ENCODE measurements at places on chromosomes 12 and 14. TPM values are rescaled to one million over a fixed set of nuclear protein-coding genes. Genes with fewer than 3 reads are reported as not detected.

GRCh38 chr14:73810478-73811163 lies 41.0 kb upstream of the PTGR2 start:
- H3K27ac ChIP-seq, result no peak overlapping the region
- H3K36me3 ChIP-seq, result no peaks in the 10 kb centered on the region

LRRC43 gene
- total RNA-seq, result 1.8 TPM

AGAP2 gene
- total RNA-seq, result 4.8 TPM

TCL1A gene
- 0.71 TPM for total RNA-seq

FLRT2 gene
- total RNA-seq, result 10.3 TPM

ARHGAP9 gene
- total RNA-seq, result 3.4 TPM

DNA sequence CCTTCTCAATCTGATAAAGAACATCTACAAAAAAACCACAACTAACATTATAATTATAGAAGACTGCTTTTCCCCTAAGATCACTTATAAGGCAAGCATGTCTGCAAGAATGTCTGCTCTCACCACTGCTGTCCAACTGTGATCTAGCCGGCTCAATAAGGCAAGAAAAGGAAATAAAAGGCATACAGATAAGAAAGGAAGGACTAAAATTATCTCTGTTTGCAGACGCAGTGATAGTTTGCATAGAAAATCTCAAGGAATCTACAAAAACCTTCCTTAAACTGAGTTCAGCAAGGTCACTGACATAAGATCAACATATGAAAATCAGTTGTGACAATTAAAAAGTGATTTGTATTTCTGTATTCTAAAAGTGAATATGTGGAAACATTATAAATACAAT lies 138.0 kb upstream of the EGLN3 start:
- H3K4me3 ChIP-seq, result no peak overlapping the region
- H3K36me3 ChIP-seq, result no peaks in the 10 kb centered on the region
- no peaks in the 10 kb centered on the region for H3K27me3 ChIP-seq

DNA sequence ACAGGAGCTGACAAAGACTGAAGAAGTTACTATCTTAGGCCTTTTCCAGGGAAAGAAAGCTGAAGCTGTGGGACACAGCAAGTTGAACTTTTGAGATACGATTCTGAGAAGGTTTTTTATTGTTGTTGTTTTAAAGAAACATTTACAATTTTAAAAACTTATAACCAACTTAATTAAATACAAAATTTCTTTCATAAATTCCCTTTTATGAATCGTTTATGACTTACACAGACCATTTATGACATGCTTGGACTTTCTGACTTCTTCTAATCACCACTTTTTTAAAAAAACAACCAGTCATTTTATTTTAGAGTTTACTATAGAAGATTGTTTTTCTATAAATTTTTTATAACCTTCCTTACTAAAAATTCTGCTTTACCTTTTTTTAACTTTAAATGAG lies 68.7 kb downstream of the DHRS2 start:
- no peak overlapping the region for H3K27ac ChIP-seq
- no peaks in the 10 kb centered on the region for H3K27me3 ChIP-seq
- no peak for DNase-seq
- H3K4me3 ChIP-seq, result no peak overlapping the region
- no peaks in the 10 kb centered on the region for H3K36me3 ChIP-seq

STYK1 gene
- total RNA-seq, result 0.12 TPM

DNA sequence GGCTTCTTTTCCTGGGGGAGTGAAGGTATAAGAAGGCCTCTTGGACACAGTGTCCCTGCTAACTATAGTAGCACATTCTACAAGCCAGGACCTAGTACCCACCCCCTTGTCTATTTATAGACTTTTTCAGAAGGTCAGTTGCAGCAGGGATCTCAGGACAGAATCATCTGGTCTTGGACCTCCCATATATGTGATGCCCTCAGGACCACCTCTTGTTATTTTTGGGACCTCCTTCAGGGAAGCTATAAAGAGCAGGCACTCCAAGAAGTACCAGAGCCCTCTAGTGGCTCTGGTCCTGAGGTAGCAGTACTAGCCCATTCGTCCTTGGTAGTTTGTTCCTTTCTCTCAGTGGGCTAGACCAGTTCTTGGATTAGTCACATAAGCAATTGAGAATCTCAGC lies 4.3 kb downstream of the COQ10A start:
- no peak overlapping the region for H3K4me3 ChIP-seq
- H3K27me3 ChIP-seq, result no peaks in the 10 kb centered on the region
- H3K36me3 ChIP-seq, result peaks cover 47% of the 10 kb centered on the region
- DNase-seq, result no peak
- peak overlapping the region; percentile 94 for H3K27ac ChIP-seq

- H3K36me3 ChIP-seq, result no peaks in the 10 kb centered on the region
- no peak for DNase-seq
- H3K27me3 ChIP-seq, result no peaks in the 10 kb centered on the region
Measured at GRCh38 chr14:91737619-91738018, 5.7 kb upstream of the CATSPERB start.

DNA sequence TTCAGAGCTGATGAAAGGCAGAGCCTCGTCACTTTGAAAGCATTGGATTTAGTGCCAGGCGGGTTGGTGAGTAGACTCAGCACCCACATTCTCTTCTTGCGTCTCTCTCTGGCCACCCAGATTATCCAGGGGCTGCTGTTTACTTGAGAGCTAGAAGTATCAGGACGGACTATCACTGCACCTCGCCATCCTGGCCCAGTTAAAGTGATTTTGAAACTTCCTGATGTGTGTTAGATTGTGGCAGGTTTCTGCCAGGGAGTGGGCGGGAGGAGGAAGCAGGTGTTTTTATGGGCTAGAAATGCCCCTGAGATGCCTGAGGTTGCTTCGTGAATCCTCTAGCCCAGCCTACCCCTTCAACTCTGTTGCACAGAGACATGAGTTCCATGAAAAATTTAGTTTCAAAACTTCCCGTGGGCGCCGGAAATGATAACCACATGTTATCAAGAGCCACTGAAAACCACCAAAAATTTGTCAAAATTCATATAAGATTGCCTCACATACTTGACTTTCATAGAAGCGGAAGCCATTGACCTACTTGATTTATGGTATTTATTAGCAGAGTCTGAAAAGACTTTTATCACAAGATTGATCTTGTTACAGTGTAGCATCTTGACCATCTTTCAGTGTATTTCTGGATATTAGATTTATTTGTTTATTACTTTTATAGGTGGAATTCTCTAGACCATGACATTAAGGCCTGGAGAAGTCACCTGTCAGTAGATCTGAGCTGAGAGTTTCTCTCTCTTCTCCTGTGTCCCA lies 466.0 kb downstream of the RAD51B start:
- peaks cover 14% of the 10 kb centered on the region for H3K4me1 ChIP-seq
- peak overlapping the region; percentile 41 for H3K27ac ChIP-seq
- no peaks in the 10 kb centered on the region for H3K36me3 ChIP-seq
- DNase-seq, result no peak
- H3K4me3 ChIP-seq, result no peak overlapping the region
- no peaks in the 10 kb centered on the region for H3K27me3 ChIP-seq

DNA sequence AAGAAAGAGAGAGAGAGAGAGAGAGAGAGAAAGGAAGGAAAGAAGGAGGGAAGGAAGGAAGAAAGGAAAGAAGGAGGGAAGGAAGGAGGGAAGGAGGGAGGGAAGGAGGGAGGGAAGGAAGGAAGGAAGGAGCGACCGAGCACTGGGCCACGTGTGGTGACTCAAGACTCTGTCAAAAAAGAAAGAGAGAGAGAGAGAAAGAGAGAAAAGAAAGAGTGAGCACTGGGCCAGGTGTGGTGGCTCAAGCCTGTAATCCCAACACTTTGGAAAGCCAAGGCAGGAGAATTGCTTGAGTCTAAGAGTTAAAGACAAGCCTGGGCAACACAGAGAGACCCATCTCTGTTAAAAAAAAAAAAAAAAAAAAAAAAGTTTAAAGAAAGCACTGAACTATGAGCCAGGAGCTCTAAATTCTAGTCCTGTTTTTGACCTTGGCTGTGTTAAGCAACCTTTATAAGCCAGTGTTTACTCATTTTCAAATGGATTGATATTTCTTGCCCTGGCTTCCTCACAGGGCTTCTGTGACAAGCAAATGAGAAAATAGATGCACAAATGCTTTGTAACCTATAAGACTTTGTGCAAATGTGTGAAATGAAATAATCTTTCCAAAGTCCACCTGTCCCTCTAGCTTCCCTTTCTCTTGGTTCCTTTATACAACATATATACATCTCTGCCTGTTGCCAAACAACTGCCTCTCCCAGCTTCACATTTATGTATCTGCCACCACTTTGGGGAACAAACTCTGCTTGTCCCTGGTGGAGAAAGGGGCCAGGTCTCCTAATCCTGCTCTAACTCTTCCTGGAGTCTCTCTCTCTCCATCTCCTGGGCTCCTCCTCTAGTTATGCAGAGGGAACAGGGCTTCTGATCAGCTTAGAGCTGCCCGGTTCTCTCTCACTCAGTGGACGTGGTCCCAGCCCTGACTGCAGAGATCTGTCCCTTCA lies 16.1 kb upstream of the PLEKHG6 start:
- no peaks in the 10 kb centered on the region for H3K36me3 ChIP-seq
- H3K4me3 ChIP-seq, result no peak overlapping the region
- peak overlapping the region; percentile 14 for H3K27ac ChIP-seq
- H3K4me1 ChIP-seq, result no peaks in the 10 kb centered on the region
- no peaks in the 10 kb centered on the region for H3K27me3 ChIP-seq

DNA sequence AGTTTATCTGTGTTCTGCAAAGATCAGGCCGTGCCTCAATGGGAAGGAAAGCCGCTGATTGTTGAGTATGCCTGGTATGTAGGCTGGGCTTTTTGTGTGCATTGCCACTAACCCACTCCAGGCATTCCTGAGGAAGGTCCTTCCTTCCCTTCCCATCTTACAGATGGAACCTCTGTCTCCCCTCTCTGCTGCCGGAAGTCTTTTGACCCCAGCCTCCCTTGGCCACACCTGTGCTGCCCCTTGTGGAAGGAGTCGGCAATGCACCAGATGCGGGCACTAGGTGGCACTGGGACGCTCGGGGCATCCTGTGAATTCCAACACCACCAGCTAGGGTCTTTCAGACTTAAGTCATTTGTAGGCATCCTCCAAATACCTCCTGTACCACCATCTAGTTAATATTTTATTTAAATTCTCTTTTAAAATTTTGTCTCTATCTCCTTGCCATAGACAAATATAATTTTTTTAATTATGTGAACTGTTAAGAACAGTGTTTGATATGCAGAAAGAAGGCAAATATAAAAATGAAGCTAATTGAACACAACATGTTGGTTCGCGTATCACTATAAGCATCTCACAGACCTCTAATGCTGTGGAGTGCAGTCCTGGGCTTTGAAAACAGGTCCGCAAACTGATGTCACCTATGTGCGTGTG lies 99.6 kb downstream of the RIN3 start:
- no peaks in the 10 kb centered on the region for H3K4me1 ChIP-seq
- H3K36me3 ChIP-seq, result no peaks in the 10 kb centered on the region
- H3K27ac ChIP-seq, result no peak overlapping the region

DNA sequence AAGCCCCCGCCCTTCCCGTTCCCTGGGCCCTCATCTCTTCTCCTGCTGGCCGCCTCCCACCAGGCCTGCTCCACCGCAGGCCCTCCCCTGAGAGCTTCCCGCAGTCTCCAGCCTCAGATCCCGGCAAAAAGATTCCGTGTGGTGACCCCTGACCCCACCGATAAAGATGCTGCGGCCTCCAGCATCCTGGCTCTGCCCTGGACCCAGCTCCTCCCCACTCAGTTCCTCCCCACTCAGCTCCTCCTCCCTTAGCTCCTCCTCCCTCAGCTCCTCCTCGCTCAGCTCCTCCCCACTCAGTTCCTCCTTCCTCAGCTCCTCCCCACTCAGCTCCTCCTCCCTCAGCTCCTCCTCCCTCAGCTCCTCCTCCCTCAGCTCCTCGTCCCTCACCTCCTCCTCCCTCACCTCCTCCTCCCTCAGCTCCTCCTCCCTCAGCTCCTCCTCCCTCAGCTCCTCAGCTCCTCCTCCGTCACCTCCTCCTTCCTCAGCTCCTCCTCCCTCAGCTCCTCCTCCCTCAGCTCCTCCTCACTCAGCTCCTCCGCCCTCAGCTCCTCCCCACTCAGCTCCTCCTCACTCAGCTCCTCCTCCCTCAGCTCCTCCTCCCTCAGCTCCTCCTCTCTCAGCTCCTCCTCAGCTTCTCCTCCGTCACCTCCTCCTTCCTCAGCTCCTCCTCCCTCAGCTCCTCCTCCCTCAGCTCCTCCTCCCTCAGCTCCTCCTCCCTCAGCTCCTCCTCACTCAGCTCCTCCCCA lies 17.0 kb downstream of the NOC4L start:
- DNase-seq, result no peak
- H3K4me1 ChIP-seq, result no peaks in the 10 kb centered on the region
- no peaks in the 10 kb centered on the region for H3K27me3 ChIP-seq
- H3K36me3 ChIP-seq, result peaks cover 8% of the 10 kb centered on the region
- no peak overlapping the region for H3K27ac ChIP-seq

DNA sequence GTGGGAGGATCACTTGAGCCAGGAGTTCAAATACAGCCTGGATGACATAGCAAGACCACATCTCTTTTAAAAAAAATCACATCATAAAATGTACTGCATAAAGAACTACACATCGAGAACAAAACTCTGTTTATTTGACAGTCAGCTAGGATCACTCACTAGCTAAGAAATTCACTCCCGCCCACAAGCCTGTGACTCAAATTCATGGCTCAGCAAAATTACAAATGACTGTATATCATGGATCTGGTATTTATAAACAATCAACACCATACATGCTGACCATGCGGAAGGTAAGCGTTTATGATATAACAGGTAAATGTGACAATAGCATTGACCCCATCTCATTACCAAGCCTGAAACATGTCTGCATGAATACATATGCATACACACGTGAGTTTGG lies 206.5 kb downstream of the EFCAB11 start:
- no peak overlapping the region for H3K4me3 ChIP-seq
- no peak for DNase-seq
- no peaks in the 10 kb centered on the region for H3K27me3 ChIP-seq
- no peak overlapping the region for H3K27ac ChIP-seq
- no peaks in the 10 kb centered on the region for H3K4me1 ChIP-seq

GRCh38 chr12:30135776-30136175 lies 352.0 kb upstream of the TMTC1 start:
- H3K36me3 ChIP-seq, result no peaks in the 10 kb centered on the region
- no peaks in the 10 kb centered on the region for H3K27me3 ChIP-seq
- DNase-seq, result no peak
- no peaks in the 10 kb centered on the region for H3K4me1 ChIP-seq

DNA sequence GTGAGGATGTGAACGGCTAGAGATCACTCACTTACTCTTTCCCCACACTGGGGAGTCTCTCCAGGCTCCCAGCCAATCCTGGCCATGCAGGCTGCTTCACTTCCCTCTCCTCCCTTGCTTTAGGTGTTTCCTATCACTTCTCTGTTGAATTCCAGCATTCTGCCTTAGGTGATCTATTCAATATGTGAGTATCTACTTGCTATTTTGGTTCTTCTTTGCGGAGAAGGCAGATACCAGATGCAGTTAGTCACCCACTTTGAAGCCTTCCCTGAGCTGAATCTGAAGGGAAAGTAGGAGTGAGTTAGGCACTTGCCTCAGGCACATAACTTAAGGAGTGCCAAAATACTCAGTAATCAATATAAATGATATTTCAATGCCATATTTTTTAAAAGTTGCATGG lies 36.0 kb upstream of the FAR2 start:
- H3K4me3 ChIP-seq, result no peak overlapping the region
- DNase-seq, result no peak
- H3K27me3 ChIP-seq, result no peaks in the 10 kb centered on the region
- no peaks in the 10 kb centered on the region for H3K4me1 ChIP-seq
- no peak overlapping the region for H3K27ac ChIP-seq
